Activated T-cell treated with anti-CD3 and anti-CD28 coated beads, Interleukin-2, amount 50 U/mL, for 72 hours (primary cell): ENCODE measurements at places on chromosomes 6 and 20. TPM values are rescaled to one million over a fixed set of nuclear protein-coding genes. Genes with fewer than 3 reads are reported as not detected.

Gene RAB32
- 0.39 TPM for total RNA-seq

Gene PHACTR3
- total RNA-seq: not detected

DNA sequence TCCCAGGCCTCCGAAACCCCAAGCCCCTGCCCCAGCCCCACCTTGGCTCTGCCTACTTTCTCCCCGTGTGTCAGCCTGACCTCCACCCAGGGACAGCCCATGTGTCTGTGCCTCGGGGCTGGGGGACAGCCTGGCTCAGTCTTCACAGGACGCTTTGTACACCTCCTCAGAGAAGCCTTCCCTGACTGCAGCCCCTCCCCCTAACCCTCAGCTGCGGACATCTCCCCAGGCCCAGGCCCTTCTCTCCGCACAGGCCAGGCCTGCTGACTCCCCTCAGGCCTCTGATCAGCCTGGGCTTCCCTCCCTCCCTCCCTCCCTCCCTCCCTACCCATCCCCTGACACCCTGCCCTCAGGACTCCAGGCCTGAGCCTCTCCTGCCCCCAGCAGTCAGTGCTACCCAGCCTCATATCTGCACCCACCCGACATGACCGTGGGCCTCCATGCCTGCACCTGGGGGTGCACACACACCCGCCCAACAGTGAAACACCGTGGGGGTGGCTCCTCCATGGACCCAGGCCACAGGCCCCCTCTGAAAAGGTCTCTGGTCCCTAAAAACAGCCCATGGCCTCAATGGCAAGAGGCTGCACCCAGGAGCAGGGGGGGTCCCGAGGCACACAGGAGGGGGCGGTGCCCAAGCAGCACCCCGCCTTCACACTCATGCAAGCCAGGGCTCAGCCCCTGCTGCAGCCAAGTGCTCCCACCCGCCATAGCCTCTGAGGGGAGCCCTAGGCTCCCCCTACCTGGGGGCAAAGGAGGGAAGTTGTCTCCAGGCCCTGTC, 12.9 kb downstream of the LAMA5 start:
- DNase-seq: no peak
- H3K36me3 ChIP-seq: peaks cover 2% of the 10 kb centered on the region
- H3K4me3 ChIP-seq: no peak overlapping the region
- no peaks in the 10 kb centered on the region for H3K4me1 ChIP-seq

GRCh38 chr6:25576919-25577318, 75.1 kb upstream of the SCGN start:
- no peak overlapping the region for H3K27ac ChIP-seq
- no peak for DNase-seq
- no peaks in the 10 kb centered on the region for H3K36me3 ChIP-seq
- H3K4me3 ChIP-seq: no peak overlapping the region
- H3K27me3 ChIP-seq: no peaks in the 10 kb centered on the region

GRCh38 chr20:46696791-46697279, 7.6 kb upstream of the TP53RK start:
- peaks cover 6% of the 10 kb centered on the region for H3K27me3 ChIP-seq
- H3K4me1 ChIP-seq: peaks cover 10% of the 10 kb centered on the region
- H3K36me3 ChIP-seq: no peaks in the 10 kb centered on the region
- H3K4me3 ChIP-seq: no peak overlapping the region
- DNase-seq: no peak

DNA sequence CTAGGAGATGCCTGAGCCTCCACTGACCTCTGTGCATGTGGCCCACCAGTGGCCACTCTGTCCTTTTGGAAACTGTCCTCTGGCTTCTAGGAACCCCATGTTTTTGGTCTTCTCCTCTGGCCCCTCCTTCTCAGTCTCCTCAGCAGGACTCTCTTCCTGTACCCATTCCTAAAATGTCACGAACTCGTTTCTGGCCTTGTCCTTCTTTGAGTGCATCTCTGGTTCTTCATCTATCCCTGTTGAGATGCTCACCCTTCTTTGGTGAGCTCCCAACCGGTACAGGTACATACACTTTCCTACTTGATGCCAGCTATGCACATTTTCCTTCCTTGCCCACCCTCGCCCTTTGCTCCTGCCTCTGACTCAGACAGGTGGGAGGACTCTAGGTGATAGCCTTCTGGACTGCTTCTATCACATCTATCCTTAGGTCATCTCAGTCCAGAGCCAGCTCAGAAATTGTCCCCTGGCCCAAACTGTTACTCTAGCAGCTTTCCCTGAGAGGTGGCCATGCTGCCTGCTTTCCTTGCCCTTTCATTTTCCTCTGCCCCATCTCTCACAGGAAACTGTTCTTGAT, 14.8 kb upstream of the NNAT start:
- H3K36me3 ChIP-seq: no peaks in the 10 kb centered on the region
- no peak overlapping the region for H3K27ac ChIP-seq
- H3K4me1 ChIP-seq: no peaks in the 10 kb centered on the region
- no peaks in the 10 kb centered on the region for H3K27me3 ChIP-seq

DNA sequence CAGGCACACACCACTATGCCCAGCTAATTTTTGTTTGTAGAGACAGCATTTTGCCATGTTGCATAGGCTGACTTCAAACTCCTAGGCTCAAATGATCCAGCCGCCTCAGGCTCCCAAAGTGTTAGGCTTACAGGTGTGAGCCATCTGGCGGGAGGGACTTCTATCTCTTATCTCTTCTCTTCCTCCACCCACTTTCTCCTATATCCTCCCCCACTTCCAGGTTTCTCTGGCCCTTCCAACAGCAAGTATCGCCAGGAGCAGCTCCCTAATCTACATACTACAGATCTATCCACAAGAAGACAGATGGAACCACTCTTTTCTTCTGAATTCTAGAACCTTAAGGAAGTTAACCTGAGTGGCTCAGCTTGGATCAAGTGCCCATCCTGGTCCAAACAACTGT, 5.1 kb upstream of the TOP1 start:
- H3K36me3 ChIP-seq: no peaks in the 10 kb centered on the region
- no peak for DNase-seq
- H3K4me1 ChIP-seq: peaks cover 13% of the 10 kb centered on the region
- no peaks in the 10 kb centered on the region for H3K27me3 ChIP-seq
